ENCODE measurements at places on chromosomes 13 and 19.

- DNase-seq, result no peak
Observed at GRCh38 chr13:74865656-74866055, 616.3 kb downstream of the TBC1D4 start.

- no peak for DNase-seq
Observed at GRCh38 chr19:41156207-41156606, 36.8 kb upstream of the CYP2S1 start.

- no peak for DNase-seq
Observed at GRCh38 chr19:46294494-46294893, 2.3 kb upstream of the HIF3A start.

GRCh38 chr13:33775339-33776108 is 42.4 kb upstream of the RFC3 start:
- DNase-seq, result no peak

- no peak for DNase-seq
Observed at GRCh38 chr13:80824229-80824628, 483.3 kb upstream of the SPRY2 start.

GRCh38 chr19:18775586-18776287 is 15.4 kb downstream of the COMP start:
- DNase-seq, result no peak

DNA sequence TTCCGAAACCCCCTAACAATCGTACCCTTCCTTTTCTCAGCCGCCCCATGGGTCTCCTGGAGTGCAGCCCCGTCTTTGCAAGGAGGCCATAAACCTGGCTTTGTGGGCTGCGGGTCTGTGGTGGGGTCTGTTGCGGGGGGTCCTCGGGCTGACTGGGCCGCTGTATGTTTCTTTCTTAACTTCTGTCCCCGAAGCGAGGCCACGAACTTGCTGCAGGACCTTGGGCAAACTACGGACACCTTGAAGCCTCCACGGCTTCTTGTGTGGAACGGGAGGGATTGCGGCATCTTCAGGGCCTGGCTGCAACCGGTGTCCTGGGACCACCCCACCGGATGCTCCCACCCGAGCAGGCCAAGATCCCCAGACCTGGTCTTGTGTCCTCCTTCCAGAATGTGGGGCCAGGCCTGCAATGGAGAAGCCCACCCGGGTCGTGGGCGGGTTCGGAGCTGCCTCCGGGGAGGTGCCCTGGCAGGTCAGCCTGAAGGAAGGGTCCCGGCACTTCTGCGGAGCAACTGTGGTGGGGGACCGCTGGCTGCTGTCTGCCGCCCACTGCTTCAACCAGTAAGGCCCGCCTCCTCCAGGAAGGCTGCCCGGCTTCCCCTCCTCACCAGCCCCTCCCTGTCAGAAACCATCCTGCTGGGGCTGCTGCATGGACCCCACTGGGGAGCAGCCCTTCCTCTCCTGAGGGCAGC is 12.0 kb downstream of the TIMM13 start:
- no peak for DNase-seq

GRCh38 chr19:44643605-44644401 is at the start of gene PVR:
PVR (plus strand) TSS chr19:44643910; CDS start chr19:44644097, 187 bp downstream.
- no peak for DNase-seq

DNA sequence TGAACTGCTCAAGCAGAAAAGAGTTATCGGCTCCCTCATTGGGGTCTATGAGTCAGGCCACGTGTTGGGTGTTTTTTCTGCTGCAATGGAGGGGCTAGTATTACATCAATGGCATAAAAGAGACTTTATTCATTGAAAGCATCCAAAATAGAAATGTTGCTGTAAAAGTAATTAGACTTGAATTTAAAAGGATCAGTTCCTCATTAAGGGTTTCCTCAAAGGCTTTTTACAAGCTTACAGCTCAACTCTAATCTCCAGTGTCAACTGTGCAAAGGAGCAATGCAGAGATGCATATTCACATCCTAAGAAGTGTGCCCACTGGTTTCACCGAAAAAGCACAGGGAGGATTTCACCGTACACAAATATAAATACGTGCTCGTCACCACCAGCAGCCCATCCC is 300.3 kb downstream of the FOXO1 start:
- no peak for DNase-seq

GRCh38 chr13:43573361-43573740 is 213.4 kb downstream of the ENOX1 start:
- no peak for DNase-seq

DNA sequence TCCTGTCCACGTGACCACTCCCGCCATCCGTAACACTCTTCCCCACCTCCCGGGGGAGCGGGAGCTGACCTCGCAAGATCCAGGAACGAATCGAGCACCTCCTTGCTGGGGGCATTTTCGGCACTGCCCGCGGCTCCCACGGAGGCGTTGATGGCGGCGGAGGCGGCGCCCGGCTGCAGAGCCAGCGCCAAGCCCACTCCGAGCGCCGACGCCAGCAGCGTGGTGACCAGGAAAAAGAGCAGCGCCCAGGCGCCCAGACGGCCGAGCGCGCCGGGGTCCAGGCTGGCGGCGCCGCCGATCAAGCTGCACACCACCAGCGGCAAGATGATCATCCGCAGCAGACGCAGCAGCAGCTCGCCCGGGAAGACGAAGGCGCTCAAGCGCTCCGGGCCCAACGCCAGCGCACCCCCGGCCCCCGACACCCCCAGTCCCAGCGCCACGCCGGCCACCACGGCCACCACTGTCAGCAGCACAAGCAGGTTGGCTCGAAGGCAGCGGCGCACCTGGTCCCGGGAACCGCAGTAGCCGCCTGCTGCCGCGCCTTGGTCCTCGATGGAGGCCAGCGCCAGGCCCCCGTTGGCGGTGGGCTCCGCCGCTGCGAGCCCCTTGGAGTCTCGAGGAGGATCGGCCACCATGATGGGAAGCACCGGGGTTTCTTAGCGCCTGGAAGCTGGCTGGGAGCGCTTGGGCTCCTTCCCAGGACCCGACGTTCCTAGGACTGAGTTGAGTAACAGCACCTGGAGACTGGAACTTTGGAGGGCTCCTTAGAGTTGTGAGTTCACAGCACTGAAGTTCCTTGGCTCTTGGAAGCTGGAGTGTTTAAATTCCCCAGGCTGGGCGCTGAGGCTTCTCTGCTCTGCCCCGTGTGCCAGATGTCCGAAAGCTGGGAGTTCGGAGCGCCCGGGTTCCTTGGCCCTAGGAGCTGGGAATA is 798 bp downstream of the SLC1A5 start:
- no peak for DNase-seq

GRCh38 chr13:108495646-108496361 is 133.6 kb upstream of the MYO16 start:
- no peak for DNase-seq

- DNase-seq, result no peak
Observed at GRCh38 chr19:18477042-18477779, 39.3 kb upstream of the ISYNA1 start.

DNA sequence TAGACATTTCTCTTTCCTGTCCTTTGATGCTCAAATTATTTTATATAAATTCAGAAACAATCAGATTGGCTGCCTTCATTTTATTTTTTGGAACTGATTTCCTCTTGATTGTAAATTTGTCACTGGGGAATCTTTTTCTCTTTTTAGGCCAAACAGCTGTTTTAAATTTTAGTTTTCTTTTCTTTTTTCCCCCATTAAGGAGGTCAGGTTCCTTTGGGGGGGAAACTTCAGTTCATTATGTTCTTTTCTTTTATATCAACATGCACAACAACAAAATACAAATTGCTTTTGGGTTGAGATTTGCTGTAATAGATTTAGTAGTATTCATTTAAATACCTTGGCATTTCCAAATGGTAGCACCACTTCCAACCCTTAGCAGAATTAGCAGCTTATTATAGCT is 264.8 kb upstream of the SPRY2 start:
- no peak for DNase-seq

GRCh38 chr13:105925496-105925895 is 610.0 kb downstream of the EFNB2 start:
- DNase-seq, result no peak

DNA sequence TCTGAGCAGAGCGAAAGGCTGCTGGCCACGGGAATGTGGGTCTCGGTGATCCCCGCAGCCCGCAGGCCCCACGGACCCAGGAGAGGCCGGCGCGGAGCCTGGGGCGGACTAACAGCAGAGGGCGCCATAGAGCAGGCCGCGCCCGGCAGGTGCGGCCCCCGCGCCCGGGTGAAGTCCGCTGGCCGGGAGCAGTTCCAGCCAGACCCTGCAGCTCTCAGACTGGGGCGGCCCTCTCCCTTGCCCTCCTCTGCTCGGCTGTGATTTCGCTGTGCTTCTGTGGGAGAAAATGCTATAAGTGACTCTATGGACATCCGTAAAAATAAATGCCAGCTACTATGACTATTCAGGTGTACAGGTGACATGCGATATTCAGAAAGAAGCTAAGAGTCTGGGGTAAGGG is 37.7 kb downstream of the GSX1 start:
- DNase-seq, result peak; percentile 50

DNA sequence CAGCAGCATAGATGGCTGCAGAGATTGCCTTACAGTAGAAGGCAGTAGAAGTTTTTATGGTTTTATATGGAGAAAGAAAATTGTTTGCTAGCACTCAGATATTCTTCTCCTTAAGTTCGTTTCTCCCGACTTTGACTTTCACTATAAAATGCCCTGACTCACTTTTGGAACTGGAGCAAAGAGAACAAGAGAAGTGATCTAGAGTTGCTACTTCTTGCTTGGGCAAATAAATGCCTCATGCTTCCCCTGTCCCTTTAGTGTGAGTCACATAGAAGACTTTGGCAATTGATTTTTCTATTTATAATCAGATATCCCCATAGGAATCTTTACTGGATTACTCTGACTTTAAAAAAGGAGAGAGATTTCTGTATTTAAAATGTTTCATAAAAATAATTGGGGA is 46.9 kb downstream of the ITGBL1 start:
- DNase-seq, result no peak

DNA sequence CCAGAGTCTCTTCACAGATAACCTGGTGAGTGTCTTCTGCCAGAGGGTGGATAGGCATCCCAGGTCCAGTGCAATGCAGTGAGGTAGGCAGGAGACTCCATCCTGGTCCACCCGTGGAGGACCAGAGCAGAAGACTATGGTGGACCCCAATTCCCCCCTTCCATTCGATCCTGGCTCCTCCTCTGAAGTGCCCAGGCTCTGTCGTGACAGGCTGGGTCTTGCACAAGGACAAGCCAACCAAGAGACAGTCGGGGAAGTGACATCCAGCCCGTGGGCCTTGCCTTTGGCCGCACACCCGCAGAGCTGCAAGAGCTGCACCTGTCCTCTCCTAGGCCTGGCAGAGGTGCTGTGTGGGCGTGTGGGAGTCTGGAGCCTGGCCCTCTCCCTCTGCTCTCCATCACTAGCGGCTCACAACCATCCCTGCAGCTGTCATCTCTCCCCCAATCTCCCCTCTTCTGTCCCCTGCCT is 3.1 kb downstream of the ZNF784 start:
- no peak for DNase-seq

- no peak for DNase-seq
Observed at GRCh38 chr13:112964971-112965492, 4.0 kb upstream of the MCF2L start.

- DNase-seq, result no peak
Observed at GRCh38 chr13:71610876-71611275, 256.1 kb downstream of the DACH1 start.
